OCI-LY7 (cell line): ENCODE measurements at places on chromosomes 1 and 21.

DNA sequence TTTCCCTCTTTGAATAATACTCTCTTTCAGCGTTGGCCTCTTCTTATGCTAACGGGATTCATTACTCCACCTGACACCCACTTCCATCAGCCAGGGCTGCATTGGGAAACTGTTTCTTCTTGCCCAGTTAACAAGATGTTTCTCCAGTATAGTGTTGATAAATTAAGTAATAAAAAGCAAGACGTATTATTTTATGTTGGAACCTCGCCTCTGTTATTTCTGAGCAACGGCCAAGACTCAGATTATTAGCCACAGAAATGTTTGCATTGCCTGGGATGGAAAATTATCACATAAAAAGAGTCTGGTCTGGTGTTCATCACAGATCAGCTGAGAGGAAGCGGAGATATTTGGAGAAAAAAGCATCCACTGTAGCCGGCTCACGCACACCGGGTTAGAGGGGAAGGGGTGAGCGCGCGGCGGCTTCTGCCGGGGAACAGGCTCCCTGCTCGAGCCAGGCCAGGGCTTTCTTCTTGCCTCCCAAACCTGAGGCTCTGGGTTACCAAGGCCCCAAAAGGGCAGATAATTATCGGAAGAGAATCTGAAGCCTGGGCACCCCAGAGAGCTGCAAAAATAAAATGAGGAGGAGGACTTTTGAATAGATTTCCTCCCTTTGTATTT is 189.5 kb downstream of the PRDM16 start:
- DNase-seq: no peak

- DNase-seq: no peak
Measured at GRCh38 chr1:177315261-177315660, 144.5 kb downstream of the BRINP2 start.

GRCh38 chr1:22567197-22567596 is 3.9 kb downstream of the EPHA8 start:
- no peak for DNase-seq

GRCh38 chr1:159960721-159961381 is 6.8 kb upstream of the SLAMF9 start:
- no peak for DNase-seq

DNA sequence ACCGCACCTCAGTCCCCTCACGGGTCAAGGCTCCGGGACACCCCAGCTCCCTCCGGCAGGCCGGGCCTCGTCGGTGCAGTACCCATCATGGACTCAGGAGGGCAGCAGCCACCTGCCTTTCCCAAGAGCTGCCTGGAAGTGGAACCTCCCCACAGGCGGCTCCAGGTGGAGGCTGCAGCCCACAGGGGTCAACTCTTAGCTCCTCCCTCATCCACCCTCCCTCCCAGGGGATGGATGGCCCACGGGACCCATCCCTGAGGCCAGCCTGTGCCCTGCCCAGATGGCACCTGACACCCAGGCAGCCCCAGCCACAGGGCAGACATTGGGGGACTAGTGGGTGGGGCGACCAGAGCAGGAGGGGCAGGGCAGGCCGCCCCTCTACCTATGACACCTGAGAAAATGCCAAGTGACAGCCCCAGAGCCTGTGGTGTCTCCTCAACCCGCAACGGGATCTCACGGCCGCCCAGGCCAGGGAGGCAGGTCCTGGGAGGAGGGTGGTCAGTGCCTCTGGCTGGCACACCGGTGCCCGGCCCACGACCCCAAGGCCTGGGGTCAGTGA is 1.2 kb upstream of the ARHGEF16 start:
- DNase-seq: peak; percentile 57

- no peak for DNase-seq
Measured at GRCh38 chr1:186620566-186621350, 59.5 kb downstream of the PTGS2 start.

- no peak for DNase-seq
Measured at GRCh38 chr21:44969931-44970755, 30.3 kb downstream of the SLX9 start.

GRCh38 chr1:234713859-234714258 is 103.9 kb upstream of the IRF2BP2 start:
- DNase-seq: no peak

DNA sequence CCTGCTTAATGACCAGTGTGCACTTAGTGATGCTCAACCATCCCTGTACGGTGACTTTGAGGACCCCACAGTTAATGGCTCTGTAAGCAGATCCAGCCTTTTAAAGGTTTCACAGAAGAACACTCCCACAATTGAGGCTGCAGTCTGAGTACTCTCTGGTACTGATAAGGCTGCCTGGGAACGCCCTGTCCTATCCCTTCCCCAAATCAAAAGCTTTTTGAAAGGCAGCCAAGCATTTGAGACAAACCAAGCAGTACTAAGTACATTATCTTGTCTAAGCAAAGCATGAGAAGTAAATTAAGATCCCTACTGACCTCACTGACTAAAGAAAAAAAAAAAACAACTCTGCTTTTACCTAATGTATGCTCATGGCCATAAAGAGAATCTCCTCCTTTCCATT is 60.7 kb downstream of the SH3GLB1 start:
- no peak for DNase-seq
